ENCODE measurements at places on chromosomes 1 and 21.

GRCh38 chr1:100722221-100722620 lies 2.7 kb downstream of the VCAM1 start:
- DNase-seq = no peak

DNA sequence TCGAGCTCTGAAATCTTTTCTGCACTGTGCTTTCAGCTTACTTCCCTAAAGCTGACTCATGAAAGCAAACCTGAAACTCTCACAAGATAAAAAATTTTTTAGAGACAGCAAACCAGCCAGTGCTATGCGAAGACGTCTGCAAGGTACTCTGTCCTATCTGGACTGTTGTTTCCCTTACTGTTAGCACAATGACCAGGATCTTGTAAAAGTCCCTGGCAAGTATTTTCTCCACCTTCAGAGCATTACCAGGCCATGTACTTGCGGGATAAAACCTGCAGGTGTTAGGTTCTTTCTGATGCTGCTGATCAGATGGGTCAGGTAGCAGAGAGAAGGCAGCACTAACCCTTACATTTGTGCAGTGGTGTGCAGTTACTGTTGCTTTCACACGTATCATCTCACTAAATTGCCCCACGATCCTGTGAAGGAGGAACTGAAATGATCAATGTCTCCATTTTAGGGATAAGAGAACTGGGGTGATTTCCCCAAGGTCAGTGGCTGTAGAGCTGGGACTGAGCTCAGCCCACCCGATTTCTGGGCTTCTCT lies 56.6 kb downstream of the PLXNA2 start:
- DNase-seq = no peak

DNA sequence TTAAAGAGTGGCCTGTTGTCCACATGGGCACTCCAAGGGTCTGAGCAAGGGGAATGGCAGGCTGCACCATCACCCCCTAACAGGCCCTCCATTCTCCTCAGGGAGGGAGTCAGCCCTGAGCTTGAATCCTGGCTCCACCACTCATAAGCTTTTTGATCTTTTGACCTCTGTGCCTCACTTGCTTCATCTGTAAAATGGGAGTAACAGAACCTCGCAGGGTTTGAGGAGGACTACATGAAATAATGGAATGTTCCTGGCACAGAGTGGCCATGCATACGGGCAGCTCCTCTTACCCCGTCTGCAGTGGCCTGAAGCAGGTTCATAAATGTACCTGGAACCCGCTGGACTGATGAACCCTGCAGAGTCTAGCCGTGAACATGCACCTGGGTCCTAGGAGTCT lies 2.1 kb upstream of the XKR8 start:
- DNase-seq = no peak

DNA sequence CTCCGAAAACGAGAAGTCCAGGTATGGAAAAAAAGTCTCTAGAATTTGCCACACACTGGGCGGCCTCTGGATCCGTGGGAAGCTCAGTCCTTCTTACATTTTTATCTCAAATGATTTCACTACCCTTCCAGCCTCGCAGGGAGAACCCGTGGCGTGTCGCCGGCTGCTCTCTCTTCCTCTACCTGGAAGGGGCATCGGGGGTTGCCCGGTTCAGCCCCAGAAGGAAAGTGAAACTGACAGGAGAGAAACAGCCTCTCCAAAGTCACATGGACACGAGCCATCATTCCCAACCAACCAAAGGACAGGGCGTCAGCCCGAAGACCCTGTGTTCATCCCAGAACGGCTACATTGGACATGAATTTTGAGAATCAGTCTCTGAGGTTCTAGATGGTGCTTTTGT lies 182.5 kb downstream of the ADSS2 start:
- no peak for DNase-seq

DNA sequence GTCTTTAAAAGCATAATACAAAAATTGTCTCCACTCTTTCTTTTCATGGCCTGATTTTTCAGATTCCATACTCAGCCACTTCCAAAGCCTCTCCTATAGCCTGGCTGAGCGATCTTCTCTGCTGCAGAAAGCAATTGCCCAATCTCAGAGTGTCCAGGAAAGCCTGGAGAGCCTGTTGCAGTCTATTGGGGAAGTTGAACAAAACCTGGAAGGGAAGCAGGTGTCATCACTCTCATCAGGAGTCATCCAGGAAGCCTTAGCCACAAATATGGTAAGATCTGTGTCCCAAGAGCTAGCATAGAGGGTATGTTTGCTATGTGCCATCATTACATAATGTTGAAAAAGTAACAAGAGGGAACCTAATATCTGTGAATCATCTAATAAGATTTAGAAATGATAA lies 130.7 kb upstream of the BMP8A start:
- DNase-seq = no peak

GRCh38 chr1:160778976-160779375 lies 17.0 kb upstream of the LY9 start:
- DNase-seq = no peak

- DNase-seq = no peak
These were observed 2.8 kb upstream of the ENAH start for GRCh38 chr1:225655509-225656258.

DNA sequence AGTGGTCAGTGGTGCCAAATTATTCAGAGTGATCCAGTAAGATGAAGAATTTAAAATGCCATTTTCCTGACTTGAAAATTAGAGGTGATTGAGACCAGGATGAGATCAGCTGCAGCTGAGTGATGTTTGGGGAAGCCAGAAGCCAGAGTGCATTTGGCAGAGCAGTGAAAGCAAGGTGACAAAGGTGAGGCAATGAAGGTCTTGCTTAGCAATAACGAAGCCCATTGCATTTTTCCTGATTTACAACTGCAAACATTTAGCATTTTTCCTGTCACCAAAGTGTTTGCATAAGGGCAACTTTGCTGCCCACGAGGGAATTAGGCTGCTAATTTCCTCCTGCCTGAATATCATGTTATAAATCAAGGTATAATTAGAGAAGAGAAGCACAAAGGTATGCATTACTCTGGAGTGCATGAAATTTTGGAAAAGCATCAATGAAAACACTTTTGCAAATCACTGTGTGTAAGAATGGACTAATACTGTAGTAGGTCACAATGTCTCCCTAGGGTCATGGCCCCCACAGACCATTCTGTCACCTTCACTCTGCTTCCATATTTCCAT lies 188.2 kb upstream of the LYPLAL1 start:
- no peak for DNase-seq

DNA sequence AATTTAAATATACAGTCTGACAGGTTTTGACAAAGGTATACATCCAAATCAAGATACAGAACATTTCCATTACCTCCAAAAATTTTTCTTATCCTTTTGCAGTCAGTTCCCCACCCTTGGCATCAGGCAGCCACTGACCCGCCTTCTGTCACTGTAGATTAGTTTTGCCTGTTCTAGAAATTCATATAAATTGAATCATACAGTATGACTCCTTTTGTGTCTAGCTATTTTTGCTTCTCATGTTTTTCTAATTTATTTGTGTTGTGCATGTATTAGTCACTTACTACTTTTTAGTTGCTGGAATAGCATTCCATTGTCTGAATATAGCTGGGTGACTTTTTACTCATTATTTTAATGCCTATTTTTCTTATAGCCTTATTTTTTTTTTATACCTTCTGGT lies 3.8 kb downstream of the UTP25 start:
- no peak for DNase-seq

- DNase-seq = no peak
These were observed 15.4 kb downstream of the RABGAP1L start for GRCh38 chr1:174174461-174175329.

- no peak for DNase-seq
These were observed 76.3 kb downstream of the USP24 start for GRCh38 chr1:55138823-55139222.

- DNase-seq = no peak
These were observed 20.4 kb downstream of the FGGY start for GRCh38 chr1:59317343-59317742.

GRCh38 chr21:46207920-46208591 lies 20.5 kb downstream of the LSS start:
- no peak for DNase-seq
